Hindlimb muscle (tissue), 1 donor: ENCODE measurements at places on chromosomes 4 and X. TPM values are rescaled to one million over a fixed set of nuclear protein-coding genes. Genes with fewer than 3 reads are reported as not detected.

The NAA11 gene
- polyA plus RNA-seq, result 0.86 TPM

The ADAMTS3 gene
- polyA plus RNA-seq, result 1.6 TPM

The CWH43 gene
- 0.12 TPM for polyA plus RNA-seq

The ADAD1 gene
- polyA plus RNA-seq, result not detected

The GRK4 gene
- 11.2 TPM for polyA plus RNA-seq

The IL1RAPL1 gene
- polyA plus RNA-seq, result 1.6 TPM

The FMR1 gene
- polyA plus RNA-seq, result 44.4 TPM

The SOWAHD gene
- 1.1 TPM for polyA plus RNA-seq

The MMRN1 gene
- 2.2 TPM for polyA plus RNA-seq

The LRRC66 gene
- polyA plus RNA-seq, result 2.0 TPM

The PNMA6F gene
- polyA plus RNA-seq, result not detected

The FGFRL1 gene
- 297 TPM for polyA plus RNA-seq

The RP2 gene
- 7.6 TPM for polyA plus RNA-seq

The CENPE gene
- 3.4 TPM for polyA plus RNA-seq

The ELOVL6 gene
- 7.4 TPM for polyA plus RNA-seq

The MANBA gene
- 11.2 TPM for polyA plus RNA-seq

The MAGEE2 gene
- 0.35 TPM for polyA plus RNA-seq

The SLC4A4 gene
- polyA plus RNA-seq, result 9.0 TPM

The DCLK2 gene
- polyA plus RNA-seq, result 9.4 TPM

The DGAT2L6 gene
- polyA plus RNA-seq, result not detected

The PSAPL1 gene
- not detected for polyA plus RNA-seq

The SOX3 gene
- not detected for polyA plus RNA-seq

The EMCN gene
- polyA plus RNA-seq, result 29.7 TPM

The MTTP gene
- polyA plus RNA-seq, result 1.6 TPM

The HS3ST1 gene
- 0.46 TPM for polyA plus RNA-seq

The SRPK3 gene
- 318 TPM for polyA plus RNA-seq

The ACOX3 gene
- 15.2 TPM for polyA plus RNA-seq

The POU3F4 gene
- not detected for polyA plus RNA-seq
